ENCODE measurements at places on chromosomes 11 and 22.
A peak's percentile ranks its signal among the peaks of the same experiment; 100 is the strongest.

DNA sequence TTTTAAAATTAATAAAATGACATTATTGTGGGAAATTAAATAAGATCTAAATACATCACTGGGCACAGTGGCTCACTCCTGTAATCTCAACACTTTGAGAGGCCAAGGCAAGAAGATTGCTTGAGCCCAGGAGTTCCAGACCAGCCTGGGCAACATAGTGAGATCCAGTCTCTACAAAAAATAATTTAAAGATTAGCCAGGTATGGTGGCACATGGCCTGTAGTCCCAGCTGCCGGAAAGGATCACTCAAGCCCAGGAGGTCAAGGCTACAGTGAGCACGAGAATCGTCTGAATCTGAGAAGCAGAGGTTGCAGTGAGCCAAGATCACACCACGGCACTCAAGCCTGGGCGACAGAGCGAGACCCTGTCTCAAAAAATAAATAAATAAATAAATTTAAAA is 15.9 kb upstream of the CARD10 start:
- DNase-seq: no peak

DNA sequence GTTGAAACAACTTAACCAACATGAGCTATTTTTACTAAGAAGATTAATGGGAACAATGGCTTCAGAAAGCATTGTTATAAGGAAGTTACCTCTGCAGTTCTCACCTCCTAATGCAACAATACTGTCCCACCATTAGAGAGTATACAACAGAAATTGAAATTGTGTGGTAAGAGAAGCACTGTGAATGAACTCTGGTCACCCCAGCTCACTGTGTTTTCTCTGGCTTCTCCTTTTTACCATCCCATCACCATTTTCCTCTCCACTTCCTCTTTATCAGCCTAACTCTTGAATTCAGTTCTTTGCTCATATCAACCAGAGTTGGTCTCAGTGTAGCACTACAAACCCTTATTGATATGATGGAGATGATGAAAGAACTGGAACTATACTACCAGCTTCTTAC is 138.0 kb upstream of the POU2AF2 start:
- DNase-seq: no peak

GRCh38 chr11:107696140-107696539 is 15.7 kb downstream of the SLN start:
- DNase-seq: peak; percentile 83

DNA sequence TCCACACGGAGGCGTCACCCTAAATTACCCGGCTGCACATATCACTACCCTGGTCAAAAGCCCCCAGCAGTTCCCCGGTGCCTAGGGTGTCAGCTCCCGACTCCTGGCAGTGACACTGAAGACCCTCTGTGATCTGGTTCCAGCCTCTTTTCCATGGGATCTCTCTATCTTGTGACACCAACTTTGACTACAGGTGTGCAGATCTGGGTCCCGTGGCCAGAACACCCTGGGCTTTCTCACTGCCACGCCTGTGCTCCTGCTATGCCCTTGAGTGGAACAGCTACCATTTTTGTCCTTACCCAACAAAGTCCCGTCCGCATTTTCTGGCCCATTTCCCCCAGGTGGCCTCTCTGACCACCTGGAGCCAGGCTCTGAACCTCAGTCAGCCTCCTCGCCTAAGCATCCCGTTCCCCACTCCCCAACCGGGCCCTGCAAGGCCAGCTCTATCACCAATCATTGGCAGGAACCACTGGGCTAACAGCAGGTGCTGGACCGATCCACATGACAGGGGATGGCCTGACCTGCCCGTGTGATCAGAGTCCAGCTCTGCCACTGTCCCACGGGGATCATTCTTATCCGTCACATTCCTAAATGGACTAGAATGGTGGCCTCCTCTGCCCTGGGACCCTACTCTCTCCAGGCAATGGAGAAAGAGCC is 20.7 kb upstream of the CBX7 start:
- DNase-seq: no peak

GRCh38 chr11:80519596-80520506 is 1079.0 kb upstream of the TENM4 start:
- DNase-seq: no peak

DNA sequence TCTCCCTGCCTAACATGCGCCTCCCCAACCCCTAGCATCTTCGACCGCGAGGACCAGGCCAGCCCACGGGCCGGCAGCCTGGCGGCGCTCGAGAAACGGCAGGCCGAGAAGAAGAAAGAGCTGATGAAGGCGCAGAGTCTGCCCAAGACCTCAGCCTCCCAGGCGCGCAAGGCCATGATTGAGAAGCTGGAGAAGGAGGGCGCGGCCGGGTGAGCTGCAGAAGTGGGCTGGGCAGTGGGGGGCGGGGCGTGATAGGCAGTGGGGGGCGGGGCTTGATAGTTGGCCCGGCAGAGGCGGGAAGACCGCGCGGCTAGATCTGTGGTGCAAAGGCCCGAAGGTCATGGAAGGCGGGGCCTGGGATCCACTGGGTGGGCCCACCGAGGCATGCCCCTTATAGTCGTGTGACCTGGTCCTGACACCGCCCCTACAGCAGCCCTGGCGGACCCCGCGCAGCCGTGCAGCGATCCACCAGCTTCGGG is 8.7 kb downstream of the SELENOM start:
- DNase-seq: no peak

GRCh38 chr11:110850846-110851245 is 138.6 kb upstream of the ARHGAP20 start:
- DNase-seq: no peak

DNA sequence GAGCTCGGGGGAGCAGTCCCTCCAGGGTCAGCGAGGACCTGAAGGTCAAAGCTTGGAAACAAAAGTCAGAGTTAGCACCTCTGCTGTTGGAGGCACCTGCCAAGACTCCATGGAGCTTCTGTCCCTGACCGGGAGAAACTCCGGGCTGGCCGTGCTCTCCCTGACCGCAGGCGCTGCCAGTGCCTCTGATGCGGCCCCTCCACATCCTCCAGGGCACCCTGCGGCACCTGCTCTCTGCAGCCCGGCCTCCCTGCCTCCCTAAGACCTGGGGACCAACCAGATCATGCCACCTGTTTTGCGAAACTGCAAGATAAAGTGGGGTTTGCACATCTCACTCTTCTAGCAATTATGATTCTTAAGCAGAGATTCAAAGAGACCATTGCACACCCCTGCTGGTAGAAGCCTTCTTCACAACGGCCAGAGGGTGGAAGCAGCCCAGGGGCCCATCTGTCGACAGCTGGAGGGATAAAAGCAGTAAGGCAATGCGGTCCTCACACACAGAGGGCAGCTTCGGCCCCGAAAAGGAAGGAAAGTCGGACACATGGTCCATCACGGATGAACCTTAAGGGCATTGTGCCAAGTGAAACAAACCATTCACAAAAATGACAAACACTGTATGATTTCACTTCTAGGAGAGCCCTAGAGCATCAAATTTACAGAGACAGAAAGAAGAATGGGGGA is 477.1 kb downstream of the BRD1 start:
- DNase-seq: no peak

DNA sequence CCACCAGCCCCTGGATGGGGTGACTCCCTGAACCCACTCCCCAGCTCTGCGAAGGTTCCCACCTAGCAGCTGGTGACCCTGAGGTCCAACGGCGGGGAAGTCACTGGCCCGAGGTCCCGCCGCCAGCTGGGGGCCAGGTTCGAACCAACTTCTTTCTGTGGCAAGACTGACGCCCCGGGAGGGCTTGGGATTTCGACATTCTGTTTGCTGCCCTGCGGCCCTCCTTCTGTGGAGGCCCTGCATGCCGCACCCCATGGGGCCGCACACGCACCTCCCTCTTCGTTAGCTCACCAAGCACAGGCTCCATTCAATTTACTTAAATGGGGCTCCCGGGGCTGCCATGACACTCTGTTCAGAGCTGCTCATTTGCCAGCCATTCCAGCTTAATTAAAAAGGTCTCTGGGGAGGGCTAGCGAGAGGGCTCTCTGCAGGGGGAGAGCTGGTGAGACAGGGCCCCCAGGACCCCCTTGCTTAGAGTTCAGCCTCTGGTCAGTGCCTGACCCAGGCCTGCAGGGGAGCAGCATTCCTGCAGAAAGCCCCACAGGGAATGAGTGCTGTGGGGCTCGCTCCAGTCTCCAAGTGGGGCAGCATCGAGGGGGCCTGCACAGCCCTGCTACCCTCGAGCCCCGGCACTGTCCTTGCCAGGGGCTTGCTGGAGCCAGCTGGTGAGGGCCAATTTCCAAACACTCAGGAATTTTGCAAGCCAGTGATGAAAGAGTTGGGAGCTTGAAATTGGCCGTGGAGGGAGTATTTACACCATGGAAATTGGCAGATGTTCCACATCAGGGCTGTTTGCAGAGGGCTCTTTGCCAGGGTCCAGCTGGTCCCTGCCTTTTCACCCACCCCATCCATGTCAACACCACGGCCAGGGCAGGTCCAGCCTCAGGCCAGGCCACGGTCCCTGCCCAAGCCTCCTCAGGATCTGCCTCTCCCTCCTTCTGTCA is 80.8 kb downstream of the CACNA1I start:
- DNase-seq: no peak

GRCh38 chr11:46492532-46492931 is 101.0 kb upstream of the CHRM4 start:
- no peak for DNase-seq

GRCh38 chr11:6611963-6612212 is 128 bp downstream of the TAF10 start:
- DNase-seq: no peak

DNA sequence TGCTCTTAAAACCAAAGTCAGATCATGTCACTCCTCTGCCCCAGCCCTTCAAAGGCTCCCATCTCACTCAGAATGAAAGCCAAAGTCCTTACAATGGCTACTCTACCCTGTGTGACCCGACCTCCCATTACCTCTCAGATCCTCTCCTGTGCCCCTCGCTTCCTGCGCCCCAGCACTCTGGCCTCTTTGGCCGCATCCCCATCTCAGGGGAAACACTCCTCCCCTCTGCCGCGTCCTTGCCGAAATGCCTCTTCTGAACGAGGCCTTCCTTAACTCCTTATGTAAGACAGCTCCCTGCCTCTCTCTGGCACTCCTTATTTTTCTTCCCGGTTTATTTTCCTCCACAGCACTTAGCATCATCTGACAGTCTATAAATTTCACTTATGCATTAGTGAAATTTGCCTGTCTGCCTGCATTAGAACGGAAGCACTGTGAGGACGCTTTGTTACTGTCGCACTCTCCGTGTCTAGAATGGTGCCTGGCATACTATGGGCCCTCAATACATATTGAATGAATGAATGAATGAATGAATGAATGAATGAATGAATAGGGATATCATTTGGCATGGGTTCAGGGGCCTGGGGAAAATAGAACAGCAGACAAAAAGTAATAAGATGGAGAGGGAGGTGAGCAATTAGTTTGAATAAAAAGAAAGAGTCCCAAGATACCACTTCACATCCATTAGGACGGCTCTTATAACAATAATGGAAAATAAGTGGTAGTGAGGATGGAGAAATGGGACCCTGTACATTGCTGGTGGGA is 137.8 kb downstream of the CEP164 start:
- DNase-seq: no peak

DNA sequence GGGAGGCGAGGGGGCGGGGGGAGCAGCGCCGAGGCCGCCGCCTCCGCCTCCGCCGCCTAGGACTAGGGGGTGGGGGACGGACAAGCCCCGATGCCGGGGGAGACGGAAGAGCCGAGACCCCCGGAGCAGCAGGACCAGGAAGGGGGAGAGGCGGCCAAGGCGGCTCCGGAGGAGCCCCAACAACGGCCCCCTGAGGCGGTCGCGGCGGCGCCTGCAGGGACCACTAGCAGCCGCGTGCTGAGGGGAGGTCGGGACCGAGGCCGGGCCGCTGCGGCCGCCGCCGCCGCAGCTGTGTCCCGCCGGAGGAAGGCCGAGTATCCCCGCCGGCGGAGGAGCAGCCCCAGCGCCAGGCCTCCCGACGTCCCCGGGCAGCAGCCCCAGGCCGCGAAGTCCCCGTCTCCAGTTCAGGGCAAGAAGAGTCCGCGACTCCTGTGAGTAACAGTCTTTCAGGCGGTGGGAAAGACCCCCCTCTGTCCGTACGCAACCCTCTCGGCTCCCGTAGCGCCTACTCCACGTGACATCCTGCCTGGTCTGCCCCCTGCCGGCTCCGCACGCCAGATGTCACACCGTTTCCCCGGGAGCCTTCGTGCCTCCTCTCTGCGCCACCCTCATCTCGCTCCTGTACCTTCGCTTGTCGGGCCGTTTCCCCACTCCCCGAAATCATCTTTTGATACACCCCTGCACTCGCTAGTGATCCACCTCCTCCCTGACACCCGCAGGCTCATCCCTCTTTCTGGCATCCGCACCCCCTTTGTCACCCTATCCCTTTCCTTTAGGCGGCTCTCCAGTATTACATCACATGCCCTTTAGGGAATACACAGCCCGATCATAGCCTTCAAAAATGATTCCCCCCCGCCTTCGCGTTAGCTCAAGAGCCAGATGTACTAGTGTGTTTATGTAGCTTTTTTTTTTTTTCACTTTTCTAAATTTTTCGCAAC is 598 bp downstream of the ZFP91 start:
- DNase-seq: peak; percentile 68

DNA sequence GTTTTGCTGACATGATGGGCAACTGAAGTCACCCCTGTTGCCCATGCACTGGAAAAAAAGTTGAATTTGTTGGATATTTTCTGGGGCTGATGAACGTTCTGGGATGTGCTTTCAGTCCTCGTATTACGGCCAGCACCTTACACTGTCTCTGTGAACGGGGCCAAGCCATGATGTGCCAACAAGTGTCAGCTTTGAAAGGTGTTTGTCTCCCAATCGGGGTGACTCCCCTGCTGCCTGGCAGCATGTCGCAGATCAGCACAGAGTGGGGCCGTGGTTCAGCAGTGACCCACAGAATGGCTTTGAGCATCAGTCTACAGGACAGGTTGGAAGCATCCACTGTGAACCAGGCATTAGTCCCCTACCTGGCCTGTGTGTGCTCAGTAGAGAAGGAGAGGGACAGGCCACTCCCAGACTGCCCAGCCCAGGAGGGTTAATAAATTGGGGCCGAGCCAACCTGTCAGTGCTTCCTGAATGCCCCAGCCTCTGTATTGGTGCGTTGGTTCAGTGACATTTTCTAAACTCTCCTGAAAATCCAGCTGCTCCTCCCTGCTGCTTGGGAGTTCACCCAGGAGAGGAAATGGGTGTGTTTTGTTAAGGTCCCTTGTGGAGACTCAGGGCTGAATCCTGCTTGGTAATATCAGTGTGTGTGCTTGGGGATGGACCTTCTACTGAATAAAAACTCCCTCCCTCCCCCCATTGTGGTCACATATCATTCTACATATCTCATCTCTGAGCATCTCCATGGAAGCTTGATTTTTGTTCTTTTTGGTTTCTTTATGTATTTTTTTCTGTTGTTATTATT is 50.7 kb upstream of the TTC12 start:
- DNase-seq: no peak

- DNase-seq: no peak
These were observed 10.1 kb downstream of the DUSP8 start for GRCh38 chr11:1561955-1562354.

DNA sequence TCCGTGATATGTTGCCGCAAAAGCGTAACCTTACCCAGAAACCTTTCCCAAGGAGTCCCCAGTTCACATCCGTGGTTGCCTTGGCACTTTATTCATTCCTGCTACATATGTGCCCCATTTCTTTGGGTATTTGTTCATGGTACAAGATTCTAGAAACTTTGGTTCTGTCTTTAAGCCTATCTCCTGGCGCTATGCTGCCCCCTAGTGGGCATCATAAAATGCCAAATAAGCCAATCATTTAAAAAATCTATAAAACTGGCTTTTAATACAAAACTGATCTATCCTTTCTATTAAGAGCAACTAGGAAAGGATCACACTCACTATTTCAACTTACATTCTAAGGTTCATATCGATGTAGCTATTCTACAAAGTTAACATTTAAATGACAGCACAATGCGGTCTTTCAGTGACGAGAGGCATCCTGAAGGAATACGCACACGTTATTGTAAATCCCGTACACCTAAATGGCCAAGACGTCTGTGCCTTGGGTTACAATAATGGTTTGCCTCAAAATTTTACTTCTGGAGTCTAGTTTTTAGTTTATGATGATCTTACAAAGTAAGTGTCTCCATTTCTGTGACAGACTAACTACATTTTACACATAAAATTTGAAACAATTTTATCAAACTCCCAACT is 16.2 kb downstream of the PIWIL3 start:
- DNase-seq: no peak

All from AG09309 (cell line).